ENCODE measurements at places on chromosomes 13 and 19.

DNA sequence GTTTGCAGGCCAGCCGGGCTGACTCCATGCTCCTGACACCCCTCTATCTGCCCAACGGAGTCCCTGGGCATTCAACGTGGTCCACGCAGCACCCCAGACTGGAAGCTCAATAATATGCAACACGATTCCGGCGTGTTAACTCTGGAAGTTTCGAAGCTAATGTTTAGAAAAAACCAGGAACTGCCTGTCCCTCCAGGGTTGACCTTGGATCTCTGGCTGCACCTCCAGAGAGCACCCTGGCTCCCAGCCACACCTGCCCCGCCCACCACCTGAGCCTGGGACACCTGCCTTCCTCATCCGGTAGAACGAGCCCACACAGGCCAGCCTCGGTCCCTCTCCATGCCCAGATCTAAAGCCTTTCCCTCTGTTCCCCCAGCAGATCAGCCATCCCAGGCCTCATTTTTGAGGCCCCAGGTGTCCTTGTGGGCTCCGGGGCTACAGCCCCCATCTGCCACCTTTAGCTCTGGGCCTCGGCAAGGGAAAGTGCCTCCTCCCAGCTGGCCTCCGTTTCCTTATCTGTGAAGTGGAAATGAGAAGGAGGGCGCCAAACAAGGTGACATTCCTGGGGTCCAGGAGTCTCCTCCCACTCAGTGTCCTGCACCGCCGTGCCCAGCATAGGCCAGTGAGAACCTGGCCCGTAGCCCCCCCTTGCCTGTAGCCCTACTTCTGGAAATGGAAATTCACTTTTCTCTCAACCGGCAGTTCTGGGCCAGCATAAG, 38.7 kb downstream of the KLF2 start:
- no peak for DNase-seq

DNA sequence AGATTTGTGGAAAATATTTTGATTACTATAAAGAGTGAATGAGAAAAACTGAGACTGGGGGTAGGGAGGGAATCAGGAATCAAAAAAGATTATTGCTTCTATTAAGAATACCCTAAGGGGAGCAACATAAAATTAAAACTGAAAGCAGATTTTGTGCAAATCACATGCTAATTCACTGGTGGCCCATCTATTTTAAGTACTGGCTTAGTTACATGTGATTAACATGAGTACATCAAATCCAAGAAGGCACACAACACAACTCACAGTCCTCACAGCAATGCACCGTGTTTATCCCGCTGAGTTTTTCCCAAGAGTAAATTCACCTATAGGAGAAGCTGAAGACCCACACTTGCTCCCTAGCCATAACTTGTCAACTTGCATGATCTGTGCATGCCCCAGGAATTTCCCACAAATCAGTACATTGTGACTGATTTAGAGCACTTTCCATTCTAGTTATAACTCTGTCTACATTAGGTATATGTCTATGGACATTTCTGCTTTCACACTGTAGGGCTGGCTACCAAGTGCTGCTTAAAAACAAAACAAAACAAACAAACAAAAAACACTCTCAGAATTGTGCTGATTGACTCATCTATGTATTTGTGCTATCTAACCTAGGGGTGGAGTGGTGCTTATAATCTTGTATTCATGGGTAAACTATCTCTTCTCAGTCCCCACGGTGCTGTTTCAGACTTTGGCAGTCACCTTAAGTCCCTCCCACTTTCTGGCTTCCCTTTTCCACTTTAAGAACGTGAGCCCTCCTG, 24.3 kb downstream of the AMER2 start:
- no peak for DNase-seq

DNA sequence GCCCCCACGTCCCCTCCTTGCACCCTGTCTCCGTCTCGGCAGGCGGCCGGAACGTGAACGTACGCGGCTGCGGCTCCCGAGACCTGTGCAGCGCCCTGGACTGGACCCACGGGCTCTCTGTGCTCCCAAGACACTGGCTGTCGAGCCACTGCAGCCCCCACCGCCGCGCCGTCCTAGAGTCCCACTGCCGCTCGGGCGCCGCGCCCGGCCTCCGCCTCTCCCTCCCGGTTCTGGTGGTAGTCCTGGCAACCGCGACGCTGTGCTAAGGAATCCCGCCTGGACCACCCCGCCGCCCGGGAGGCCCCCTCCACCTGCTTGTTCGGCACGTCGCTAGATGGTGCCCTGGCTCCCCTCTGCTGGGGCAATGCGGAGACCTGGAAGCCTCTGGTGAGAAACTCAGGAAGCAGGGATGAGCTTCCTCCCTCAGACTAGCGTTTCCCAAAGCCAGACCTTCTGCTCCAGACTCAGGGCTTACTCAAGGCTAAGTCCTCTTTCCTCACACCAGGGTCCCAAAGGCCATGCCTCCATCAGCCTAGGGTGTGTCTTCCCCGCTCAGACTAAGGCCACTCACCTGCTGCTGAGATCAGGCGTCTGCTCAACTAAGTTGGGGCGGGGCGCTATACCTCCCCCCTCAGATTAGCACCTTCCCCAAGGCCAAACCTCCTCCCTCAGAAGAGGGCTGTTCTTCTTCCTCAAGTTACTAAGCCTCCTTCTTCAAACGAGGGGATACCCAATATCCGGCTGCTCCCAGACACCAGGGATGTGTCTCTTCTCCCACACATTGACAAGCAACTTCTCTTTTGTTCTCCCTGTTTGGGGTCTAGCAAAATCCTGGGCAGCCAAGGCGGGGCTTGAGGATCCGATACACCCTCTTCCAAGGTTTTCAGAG, 16.1 kb upstream of the IRGC start:
- no peak for DNase-seq

DNA sequence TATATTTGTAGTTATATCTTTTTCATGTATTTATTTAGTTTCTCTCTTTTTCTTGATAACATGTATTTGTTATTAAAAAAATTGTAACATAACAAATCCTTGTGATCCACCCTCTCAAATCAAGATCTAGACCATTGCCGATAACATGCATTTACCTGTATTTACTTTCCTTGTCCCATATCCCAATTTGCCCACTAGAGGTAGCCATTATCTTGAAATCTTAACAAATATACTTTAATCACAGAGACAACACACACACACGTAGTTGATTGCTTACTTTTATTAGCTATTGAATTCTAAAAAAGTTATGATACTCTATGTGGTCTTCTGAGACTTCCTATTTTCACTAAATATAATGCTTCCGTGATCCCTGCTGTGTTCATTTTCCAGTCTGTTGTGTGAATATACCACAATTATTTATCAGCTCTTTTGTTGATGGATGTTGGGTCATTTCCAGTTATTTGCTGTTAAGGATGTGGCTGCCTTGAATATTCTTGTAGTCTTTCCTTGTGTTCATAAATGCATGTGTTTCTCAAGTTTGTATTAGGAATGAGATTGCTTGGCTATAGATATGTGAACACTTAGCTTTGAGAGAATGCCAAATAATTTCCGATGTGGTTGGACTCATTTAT, 31.3 kb upstream of the ZMYM2 start:
- no peak for DNase-seq

DNA sequence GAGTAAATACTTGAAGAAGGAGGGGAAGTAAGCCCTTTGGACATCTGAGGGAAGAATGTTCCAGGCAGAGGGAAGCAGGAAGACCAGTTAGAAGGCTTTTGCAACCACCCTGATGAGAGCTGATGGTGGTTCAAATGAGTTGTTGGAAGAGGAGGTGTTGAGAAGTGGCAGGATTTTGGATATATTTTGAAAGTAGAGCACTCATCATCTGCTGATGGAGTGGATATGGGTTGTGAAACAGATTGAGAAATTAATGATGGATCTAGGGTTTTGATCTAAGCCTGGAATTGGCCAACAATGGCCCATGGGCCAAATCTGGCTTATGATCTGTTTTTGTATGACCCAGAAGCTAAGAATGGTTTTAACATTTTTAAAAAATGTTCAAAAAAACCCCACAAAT, 230.7 kb downstream of the NDFIP2 start:
- no peak for DNase-seq

DNA sequence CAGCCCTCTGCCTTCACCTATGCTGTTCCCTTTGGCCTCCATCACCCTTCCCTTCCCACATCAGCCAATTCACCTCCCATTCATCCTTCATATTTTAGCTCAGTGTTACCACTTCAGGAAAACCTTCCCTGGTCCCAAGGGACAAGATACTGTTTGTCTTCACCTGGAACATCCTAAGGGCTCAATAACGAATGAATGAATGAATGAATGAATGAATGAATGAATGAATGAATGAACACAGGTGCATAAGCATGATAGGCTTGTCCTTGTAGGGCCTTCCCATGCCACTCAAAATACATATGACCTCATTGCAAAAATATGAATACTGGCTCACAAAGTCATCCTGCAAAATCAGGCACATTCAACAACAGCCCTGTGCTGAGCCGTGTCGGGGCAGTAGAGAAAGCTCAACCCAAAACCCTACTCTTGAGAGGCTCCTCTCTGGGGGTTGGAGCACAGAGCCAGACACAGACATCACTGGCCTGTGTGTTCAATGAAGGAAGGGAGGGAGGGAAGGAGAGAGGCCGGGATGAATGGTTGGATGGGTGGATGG, 33.7 kb upstream of the TPM4 start:
- DNase-seq = no peak

DNA sequence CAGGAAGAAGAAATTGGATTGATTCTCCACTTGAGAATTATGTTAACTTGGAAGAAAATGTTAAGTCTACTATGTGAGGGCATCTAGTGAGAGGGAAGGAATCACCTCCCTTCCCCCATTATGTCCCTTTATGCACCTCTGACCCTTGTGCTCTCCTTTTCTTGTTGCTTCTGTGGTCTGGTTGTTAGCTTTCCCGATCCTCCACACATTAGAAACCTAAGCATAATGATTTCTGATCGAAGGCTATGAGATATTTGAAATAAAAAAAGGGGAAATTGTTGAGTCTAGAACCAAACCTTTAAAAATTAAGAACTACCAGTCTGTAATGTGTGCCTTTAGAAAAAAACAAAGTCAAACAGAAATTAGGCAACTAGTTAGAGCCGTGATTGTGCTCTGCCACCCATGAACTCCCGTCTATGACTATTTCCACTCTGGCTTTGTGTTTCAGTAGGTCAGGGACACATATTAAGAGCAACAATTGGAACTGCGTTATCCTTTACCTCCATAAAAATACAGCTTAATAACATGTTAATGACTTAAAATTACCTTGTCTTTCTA, 463 bp upstream of the GPC6 start:
- no peak for DNase-seq

GRCh38 chr13:74969419-74969818, 512.5 kb downstream of the TBC1D4 start:
- DNase-seq = no peak

- no peak for DNase-seq
These were observed 45.0 kb downstream of the CBY2 start for GRCh38 chr13:45747071-45747470.

- no peak for DNase-seq
These were observed 2.4 kb downstream of the FBN3 start for GRCh38 chr19:8146877-8147581.

- DNase-seq = no peak
These were observed 40.5 kb upstream of the DCT start for GRCh38 chr13:94520001-94520400.

DNA sequence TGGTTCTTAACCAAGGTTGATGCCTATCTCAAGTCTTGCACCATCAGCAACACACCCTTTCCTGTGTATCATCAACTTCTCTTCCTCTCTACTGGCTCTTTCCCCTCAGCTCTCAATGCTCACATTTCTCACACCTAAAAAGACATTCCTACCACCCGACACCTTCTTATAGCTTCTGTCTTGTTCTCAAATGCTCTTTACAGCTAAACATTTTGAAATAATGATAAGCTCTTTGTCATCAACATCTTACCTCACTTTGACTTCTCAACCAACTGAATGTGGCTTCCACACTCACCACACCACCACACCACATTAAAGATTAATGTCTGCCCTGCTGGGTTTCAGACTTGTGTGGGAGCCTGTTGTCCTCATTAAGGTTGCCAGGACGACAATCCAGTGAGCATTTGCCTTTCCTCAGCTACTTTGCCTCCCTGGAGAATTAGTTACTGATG, 67.8 kb downstream of the RXFP2 start:
- DNase-seq = peak; percentile 28

DNA sequence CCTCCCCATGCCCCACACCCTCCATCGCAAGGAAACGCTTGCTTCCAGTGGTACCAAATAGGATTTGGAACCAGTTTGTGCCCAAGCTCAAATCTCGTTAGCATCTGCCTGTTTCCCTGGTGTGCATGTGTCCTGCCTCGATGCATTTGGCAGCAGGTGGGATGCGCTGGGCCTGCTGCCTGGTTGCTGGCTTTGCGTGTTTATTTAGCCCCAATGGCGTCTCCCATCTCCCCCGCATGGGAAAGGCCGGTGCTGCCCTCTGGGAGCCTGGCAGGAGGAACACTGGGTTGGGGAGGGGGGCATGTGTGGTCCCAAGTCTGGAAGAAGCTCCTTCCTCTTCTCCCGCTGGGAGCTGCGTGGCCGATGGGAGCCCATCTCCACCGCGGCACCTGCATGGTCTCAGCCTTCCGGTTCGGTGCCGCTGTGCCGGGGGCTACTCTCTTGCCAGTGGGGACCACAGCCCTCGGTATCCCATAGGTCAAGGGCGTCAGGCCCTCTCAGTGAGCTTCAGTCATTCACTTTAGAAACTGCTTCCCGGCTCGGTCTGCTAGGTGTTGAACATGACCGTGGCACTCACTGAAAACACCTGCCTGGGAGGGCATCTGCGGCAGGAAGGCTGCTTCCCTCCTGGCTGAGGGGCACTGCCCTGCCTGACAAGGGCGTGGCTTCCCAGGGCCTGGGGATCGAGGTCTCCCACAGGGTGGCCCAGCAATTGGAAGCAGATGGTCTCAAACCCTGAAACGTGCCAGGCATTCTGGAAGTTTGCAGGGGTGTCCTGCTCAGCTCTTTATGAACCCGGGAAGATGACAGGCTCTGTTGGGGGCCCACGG, 11.8 kb upstream of the F7 start:
- no peak for DNase-seq

DNA sequence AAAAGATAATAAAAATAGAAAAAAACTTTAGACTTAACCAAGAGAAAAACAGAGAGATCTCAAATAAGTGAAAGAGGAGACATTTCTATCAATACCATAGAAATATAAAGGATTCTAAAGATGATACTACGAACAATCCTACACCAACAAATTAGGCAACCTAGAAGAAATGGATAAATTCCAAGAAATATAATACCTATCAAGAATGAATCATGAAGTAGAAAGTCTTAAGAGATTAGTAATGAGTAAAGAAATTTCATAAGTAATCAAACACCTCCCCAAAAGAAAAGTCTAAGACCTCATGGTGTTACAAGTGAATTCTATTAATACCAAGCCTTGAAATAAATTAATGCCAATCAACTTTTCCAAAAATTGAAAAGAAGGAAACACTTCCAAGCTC, 1584.5 kb upstream of the MIR17HG start:
- no peak for DNase-seq

GRCh38 chr13:106276876-106277275, 258.6 kb downstream of the EFNB2 start:
- DNase-seq = no peak

DNA sequence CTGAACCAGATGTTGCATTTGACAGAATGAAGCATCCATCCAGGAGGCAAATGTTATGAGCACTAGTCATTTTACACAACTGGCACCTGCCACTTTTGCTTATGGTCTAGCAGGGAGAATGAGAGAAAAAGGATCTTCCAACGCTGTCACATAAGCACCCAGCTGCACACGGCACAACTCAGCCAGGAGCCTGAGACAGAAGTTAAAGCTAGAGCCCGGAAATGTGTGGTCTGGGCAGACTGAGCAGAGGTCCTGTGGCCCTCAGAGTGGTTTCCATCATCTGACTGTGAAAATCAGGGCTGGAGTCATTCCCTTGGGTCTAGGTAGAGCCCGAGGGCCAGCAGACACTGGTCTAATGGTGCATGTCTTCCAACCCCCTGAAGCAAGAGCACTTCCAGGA, 78.4 kb upstream of the XPO4 start:
- no peak for DNase-seq
